ENCODE measurements at places on chromosomes 1 and 21.
A peak's percentile ranks its signal among the peaks of the same experiment; 100 is the strongest.

DNA sequence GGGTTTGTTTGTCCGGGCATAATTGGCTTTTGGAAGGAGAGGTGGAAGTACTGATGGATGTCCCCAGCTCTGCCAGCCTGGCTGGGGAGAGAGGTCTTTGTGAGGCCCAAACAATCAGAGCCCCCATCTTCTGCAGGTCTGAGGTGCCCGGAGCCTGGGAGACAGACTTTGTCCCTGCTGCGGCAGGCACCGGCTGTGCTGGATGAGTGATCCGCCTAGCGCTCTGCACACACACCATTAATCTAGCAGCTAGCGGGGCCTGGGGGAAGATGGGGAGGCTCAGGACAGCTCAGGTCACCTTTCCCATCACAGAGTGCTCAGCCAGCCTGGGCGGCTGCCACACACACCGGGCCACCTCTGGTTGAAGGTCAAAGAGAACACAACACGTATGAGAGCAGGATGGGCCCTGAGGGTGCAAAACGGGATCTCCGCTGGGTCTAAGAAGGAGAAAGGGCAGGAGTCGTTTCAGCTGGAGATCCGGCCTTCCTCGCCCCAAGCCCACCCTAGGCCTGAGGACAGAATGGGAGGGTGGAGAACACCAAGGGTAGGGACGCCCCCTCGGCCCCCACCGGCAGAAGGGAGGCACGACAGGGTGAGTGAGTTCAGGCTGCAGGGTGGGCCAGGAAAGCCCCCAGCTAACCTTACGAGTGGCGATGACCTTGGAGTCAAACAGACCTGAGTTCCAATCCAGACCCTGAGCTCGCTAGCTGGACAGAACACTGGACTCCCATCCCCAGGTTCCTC is 341.8 kb downstream of the NPHP4 start:
- DNase-seq, result no peak

DNA sequence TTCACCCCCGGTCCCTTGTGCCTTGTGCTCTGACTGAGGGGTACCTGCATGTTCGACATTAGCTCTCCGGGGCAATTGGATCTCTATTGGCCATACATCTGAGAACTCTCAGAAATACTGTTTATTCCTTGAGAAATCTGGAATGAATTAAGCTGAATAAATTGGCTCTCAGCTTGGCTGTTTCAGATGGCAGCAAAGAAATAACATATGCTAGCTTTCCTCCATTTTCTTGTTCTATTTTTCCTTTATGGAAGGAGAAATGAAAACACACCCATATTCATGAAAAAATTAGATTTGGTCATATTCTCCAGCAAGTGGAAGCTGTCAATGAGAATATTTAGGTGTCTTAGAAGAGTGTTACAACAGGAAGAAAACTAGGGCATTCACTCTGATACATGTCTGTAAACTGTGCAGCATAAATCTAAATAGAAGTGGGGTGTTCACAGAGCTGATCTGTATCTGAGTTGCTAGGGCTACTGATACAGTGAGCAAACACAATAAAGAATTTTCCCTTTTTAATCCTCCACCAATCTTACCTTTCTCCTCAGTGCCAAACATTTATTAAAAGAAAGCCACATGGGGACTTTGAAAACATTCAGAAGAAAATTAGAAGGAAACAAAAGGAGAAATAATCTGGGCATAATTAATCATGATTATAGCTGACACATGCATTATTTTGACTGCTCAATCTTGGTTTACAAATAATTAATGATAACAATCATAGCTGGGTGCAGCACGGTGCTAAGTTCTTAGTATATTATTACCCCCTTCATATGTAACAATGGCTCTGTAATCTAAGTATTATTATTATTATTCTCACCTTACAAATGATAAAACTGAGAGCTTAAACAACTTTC is 671.9 kb upstream of the USP24 start:
- no peak for DNase-seq

GRCh38 chr1:173749137-173749536 is 34.4 kb downstream of the KLHL20 start:
- DNase-seq, result no peak

- no peak for DNase-seq
Observed at GRCh38 chr1:45265244-45265643, 58.8 kb upstream of the ZSWIM5 start.

DNA sequence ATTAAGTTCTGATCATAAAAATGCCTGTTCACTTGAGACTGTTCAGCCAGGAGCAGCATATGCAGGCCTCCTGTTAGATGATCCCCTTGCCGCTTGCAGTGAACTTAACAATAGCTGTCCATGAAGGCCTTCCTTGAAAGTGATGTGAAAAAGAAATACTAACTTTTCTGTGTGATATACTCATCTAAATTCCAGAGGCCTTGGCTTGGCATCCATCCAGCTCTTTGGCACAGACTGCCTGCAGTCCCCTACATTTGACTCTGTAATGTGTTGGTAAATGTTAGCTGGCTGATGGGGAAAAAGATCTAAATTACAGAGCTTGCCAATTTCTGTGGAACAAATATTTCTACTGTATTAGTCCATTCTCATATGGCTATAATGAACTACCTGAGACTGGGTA is 73.7 kb downstream of the KCNK2 start:
- DNase-seq, result no peak

DNA sequence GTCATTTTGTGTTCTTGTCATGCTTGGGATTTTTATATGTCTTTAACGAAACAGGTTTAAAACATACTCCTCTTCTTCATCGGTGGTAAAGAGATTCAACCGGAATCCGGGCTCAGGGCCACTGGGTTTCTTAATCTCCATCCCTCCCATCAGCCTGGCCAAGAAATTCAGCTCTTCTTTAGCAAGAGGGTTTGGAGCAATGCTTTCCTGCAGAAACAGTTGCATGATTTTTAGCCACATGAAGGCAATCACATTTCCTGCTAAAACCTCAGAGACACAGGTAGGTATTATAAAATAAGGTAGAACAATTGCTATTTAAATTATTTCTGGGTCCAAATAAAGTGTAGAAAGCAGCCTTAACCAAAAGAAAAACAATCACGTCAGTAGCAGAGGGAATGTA is 22.7 kb upstream of the LSM10 start:
- DNase-seq, result peak; percentile 8

DNA sequence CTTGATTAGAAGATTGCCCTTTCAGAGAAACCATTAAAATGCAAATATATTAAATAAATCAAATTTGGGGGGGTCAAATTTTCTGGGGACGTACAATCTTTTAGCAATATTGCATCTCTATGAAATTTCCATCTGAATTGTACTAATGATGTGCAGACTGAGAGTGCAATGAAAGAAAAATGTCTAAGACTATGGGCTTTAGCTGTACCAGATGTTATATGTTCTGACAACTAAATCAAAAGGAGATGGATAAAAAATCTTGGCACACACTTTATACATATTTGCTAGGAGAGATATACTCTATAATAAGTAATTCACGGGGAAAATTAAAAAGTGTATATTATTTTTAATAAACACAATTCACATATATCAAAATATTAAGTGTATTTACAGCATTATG is 13.0 kb upstream of the PLPPR5 start:
- DNase-seq, result no peak

- no peak for DNase-seq
Observed at GRCh38 chr1:73914951-73915350, 283.0 kb downstream of the LRRIQ3 start.

- DNase-seq, result no peak
Observed at GRCh38 chr1:58392083-58392482, 154.4 kb downstream of the OMA1 start.

- no peak for DNase-seq
Observed at GRCh38 chr1:237324226-237324625, 282.2 kb downstream of the RYR2 start.

GRCh38 chr1:235866205-235866912 is at the start of gene LYST:
LYST (minus strand) TSS chr1:235866906; CDS start chr1:235830417, 36,489 bp downstream.
- peak; percentile 17 for DNase-seq

DNA sequence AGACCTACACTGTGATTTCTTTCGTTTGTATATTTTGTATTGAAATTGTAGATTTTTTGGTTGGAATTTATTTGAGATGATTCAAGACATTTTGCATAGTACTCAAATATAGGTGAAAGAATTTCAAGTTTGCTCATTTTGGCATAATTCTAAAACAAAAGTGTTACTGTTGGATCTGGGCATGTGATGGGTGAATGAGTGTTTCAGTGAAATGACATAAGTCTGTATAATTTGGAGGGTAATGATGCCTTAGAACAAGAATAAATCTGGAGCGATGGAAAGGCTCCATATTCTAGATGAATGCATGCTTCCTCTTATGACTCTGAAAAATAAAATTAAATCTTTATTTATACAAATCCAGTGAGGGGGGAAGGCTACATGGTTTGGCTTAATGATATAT is 41.0 kb downstream of the NFIA start:
- no peak for DNase-seq

DNA sequence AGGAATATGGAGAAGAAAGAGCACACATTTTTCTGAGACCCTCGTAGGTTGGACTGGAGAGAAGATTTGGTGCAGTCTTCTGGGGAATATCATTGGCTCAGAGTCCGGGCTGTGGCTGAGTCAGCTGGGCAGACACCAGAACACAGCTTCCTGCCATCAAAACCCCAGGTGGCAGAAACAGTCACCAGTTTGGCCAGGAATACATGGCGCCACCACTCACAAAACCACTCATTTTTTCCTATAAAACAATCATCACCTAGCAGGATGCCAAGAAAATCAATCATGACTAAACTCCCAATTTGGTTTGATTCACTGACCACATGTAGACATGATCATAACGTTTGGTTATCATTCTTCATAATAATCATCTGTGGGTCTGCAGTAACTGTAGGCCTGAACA is 178.1 kb upstream of the PBX1 start:
- DNase-seq, result peak; percentile 5

GRCh38 chr21:34949030-34949429 is 100.1 kb downstream of the RUNX1 start:
- DNase-seq, result no peak

- no peak for DNase-seq
Observed at GRCh38 chr21:44918107-44918470, 2.6 kb downstream of the ITGB2 start.

DNA sequence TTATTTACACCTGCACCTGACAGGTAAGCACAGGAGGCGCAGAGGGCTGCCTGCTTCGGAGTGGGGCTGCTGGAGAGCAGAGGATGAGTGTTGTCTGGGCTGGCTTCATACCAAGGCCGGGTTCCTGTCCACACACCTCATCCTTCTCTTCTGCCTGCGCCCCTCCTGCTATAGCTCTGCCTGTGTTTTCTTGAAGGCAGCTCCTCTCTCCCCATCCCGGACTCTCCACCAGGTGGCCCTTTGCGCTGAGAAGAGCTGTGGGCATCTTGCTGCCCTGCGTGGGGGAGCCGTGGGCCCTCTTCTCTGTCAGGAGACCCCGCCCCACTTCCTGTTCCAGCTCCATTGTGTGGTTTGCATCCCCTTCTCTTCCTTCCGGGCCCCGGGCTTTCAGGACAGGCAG is 35.0 kb downstream of the ARHGEF10L start:
- no peak for DNase-seq

GRCh38 chr21:15644489-15644888 is 85.3 kb upstream of the USP25 start:
- DNase-seq, result no peak

- DNase-seq, result no peak
Observed at GRCh38 chr1:40734882-40735628, 43.6 kb downstream of the NFYC start.

DNA sequence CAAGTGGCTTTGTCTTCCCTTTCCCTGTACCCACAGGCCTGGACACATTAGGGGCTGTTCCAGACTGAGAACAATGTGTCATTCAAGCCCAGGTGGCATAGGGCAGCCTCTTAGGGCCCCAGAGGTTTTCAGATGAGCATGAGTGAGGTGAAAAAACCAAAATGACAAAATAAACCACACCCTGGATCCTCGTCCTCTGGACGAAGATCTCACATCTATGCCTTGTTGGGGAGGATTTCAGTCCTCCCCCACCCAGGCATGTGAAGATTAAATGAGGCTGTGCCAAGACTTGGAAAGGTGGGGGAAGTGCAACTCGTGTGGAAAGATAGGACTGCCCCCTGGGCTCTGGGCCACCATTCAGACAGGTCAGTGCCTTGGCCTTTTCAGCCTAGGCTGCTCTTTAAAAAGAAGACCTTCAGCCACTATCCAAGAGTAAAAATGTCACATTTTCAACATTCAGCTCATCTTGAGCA is 32.8 kb upstream of the IL19 start:
- DNase-seq, result no peak

GRCh38 chr1:78703806-78704205 is 54.2 kb downstream of the IFI44 start:
- DNase-seq, result no peak

GRCh38 chr1:1298861-1299685 is 8.7 kb downstream of the ACAP3 start:
- DNase-seq, result no peak

DNA sequence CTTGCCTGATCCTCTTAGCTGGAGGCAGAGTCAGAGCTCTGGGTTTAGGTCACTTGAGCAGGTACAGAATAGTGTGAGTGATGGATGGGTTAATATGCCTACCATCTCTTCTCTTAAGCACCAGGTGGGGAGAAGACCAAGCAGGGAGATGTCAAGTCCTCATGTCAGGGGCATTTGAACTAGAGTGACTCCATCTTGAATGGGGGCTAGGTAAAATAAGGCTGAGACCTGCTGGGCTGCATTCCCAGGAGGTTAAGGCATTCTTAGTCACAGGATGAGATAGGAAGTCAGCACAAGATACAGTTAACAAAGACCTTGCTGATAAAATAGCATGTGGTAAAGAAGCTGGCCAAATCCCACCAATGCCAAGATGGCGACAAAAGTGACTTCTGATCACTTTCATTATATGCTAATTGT is 77.4 kb upstream of the BTG3 start:
- DNase-seq, result no peak

DNA sequence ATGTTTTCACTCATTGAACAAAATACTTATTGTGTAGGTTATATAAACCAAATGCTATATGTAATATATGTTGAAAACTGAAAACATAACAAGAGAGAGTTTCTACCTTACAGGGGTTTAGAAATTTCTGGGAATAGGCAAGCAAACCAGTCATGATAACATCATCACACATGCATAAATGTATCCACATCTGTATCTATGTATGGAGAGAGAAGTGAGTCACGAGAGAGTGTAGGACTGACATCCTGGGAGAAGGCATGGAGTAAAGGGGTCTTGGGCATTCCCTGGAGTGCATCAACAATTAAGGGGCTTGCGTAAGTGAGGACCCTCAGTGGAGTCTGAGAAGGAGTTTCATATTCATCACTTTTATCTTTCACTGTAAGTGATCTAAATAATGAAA is 65.5 kb downstream of the PCNX2 start:
- no peak for DNase-seq

- DNase-seq, result no peak
Observed at GRCh38 chr1:50699795-50700194, 260.3 kb downstream of the FAF1 start.

DNA sequence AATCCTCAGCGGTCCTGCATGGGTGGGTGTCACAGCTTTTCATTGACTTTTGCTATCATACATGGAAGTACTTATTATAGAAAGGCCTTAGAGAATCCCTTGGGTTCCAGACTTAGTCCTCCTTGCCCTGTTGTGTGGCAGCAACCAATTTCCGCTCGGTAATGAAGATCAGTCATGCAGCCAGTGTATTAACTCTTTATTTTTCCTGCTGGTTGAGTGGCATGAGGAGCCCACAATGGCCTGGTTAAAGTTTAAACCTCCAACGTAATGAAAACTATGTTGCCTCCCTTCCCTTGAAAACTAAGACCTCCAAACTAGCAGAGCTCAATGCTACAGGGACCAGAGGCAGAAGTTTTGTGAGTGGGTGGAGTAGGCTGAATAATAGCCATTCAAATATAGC is 20.0 kb downstream of the CITED4 start:
- DNase-seq, result no peak

Data from fibroblast of the conjunctiva (primary cell).